ENCODE measurements at places on chromosomes 5 and 9.

DNA sequence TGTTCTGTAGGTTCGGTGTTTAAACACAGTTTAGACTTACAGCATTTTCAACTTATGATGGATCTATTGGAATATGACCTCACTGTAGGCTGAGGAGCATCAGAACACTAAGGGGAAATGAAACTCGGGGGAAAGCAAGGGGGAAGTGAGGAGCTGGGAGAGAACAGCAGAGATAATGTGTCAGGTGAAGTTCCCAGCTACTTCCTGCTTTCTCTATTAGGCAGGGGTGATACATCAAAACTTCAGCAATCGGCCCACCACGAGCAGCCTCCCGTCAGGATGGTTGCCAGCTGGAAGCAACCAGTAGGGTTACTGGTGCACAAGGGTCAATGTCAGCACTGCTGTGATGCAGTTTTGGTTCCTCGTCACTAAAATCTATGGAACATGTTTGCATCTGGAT is 34.3 kb downstream of the FAT2 start:
- no peak for DNase-seq

DNA sequence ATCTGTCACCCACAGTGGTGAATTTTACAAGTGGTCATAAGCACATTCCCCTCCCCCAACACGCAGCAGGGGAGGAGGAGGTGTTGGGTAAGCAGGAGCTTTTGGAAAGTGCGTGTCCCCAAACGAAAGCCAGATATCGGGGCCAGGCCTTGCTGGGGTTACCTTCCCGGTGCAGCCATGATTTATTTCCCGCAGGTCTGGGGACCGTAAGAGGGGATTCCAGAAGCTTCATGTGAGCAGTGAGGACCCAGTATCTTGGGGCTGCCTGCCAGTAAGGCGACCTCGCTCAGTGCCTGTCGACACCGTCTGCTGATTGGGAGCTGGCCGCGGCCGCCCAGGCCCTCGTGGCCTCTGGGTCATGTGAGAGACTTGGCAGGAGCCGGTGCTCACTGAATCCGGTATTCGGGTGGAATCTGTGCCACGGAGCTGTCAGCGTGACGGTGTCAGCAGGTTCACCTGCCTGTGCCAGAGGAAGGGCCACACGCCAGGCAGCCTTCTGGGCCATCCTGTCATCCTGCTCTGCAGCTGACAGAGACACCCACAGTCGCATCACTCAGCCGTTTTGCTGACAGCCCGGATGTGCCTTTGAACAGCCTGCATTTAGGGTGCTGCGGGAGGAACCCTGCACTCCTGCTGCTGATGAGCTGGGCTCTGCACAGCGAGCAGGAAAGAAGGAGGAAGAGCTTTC is 37.3 kb downstream of the SEC61B start:
- DNase-seq, result no peak

GRCh38 chr9:27086818-27087680 is 22.0 kb upstream of the TEK start:
- DNase-seq, result peak; percentile 44

DNA sequence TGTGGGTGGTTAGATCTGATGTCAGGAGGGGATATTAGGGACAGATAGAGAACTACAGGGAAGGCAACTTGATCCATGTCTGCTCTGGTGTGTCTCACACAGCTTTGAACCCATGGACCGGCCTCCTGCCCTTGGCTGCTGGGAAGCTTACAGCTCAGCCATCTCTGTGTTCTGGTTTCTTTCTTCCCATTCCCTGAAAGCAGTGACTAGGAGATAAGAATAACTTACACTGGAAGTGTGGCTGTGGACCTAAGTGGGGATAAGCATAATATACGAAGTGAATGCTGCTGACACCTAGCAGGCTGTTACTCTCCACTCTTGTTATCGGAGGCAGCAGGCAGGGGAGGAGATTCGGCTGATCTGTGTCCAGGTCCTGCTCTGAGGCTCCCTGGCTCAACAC is 282.3 kb upstream of the TUT7 start:
- no peak for DNase-seq

GRCh38 chr9:116686693-116687073 is 422 bp upstream of the TRIM32 start:
- DNase-seq, result no peak

GRCh38 chr5:129249886-129250285 is 155.3 kb downstream of the ISOC1 start:
- no peak for DNase-seq

- no peak for DNase-seq
Measured at GRCh38 chr5:177474002-177474476, 605 bp upstream of the DBN1 start.

DNA sequence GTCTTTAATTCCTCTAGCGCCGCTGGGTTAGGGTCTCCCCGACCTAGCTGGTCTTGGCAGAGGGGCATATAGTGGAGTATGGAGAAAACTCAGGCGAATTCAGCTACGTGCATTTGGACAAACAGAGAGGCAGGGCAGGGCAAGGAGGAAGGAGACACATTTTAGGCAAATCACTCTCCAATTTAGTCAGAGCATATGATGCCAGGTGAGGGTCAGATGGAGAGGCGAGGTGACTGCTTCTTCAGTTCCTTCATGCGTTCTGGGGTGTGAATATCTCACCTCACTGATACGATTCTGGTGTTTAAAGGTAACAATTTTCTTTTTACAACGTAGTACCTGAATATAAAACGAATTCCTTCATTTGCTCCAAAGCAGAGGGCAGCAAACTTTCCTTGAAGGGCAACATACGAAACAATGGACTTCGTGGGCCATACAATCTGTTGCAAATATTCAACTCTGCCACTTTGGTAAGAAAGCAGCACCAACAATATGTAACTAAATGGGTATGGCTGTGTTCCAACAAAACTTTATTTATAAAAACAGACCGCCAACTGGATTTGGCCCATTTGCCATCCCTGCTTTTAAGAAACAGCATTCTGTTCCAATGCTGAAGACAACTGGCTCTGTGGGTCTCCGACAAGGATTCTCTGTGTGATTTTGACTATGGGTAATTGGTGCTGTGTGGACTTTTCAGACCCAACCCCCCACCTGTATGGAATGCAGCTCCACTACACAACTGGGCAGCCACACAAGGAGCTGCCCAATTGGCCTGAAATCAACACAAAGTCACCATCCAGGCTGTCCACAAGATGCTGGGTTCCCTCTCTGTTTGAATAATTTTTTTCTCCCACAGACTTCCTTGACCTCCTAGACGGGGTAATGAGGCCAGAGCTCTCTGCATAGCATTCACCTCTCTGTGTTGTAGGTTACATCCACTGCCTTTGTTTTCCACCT is 53.8 kb downstream of the RAPGEF1 start:
- no peak for DNase-seq

- DNase-seq, result no peak
Measured at GRCh38 chr5:104513640-104514072, 951.1 kb upstream of the NUDT12 start.

DNA sequence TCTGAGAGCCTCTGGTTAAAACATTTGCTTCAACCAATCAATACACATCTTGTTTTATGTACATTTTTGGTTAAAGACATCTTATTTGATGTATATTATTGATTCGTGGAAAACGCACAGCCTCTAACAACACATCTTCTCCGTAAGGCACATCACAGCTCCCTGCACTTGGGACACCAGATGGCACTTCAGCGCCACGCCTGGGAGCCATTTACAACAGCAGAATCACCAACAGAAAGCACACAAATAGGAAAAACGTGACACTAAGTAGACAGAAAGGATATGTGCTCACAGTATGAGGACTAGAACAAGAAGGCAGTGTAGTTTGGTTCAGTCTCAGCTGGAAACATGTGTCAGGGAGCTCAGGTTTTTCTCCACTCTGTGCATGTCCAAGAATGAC is 199.7 kb downstream of the ROR2 start:
- no peak for DNase-seq

DNA sequence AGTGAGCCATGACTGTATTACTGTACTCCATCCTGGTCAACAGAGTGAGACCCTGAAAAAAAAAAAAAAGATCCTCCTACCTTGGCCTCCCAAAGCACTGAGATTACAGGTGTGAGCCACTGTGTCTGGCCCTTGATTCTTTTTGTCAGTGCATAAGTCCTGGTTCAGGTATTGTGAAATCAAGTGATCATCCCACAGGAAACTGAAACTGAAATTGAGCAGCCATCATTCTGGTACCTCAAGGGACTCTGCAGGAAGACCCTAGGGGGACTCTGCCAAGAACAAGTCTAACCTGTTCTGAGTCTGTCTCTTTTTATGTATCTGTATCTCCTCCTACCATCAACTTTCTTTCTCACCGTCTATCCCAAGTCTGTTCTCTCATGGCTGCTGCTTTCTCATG is 1.9 kb upstream of the DCAF10 start:
- no peak for DNase-seq

DNA sequence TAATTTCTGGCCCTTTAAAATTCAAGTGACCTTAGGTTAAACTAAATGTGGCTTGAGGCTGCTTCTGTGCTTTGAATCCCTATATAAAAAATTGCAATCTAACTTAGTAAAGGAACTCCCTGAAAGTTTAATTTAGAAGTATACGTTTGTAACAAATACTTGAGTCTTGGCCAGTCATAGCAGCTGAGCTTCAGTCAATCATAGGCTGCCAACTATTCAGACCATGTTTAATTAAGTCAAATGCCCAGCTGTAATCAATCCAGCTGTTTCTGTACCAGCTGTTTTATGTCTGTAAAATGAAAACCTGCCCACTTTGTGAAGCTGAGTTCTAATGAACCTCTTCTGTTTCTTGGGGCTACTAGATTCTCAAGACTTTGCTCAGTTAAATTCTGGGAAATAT is 760.1 kb downstream of the MAT2B start:
- no peak for DNase-seq

DNA sequence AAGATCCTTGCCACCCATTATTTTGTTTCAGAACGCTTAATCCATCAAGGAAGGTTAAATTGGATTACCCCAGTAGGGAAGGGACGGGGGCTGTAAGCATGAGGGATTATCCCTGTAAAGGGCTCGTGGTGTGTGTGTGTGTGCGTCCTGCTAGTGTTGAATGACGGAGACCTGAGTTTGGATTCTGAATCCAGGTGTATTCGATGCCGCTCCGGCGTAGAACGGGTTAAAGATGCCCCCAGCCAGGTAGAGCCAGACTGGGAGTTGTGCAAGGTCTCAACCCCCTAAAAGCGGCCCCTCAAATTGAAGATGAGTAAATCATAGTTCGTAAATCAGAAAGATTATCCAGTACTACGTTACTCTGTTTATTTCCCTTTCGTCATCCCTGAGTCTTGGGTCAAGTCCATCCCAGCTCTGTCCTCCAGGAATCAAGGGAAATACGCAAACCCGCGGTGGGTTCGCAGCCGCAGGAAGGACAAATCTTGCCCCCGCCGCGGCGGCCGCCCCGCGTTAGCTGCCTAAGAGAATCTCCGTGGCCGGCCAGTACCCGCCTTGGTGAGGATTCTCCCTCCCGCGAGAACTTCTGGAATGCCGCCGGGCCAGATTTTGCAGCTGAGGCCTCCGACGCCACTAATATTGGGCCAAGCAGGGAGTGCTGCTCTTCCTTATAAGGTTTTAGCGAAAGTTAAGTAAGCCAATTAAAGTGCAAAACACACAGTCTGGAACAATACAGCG is 586 bp upstream of the MTAP start:
- DNase-seq, result no peak

- DNase-seq, result no peak
Measured at GRCh38 chr9:129761901-129762369, 9.1 kb upstream of the PTGES start.

GRCh38 chr9:134624621-134625181 is 16.9 kb upstream of the COL5A1 start:
- DNase-seq, result no peak

- DNase-seq, result no peak
Measured at GRCh38 chr9:86246752-86247161, 12.7 kb downstream of the C9orf153 start.

GRCh38 chr5:123434796-123435195 is 11.6 kb upstream of the CEP120 start:
- DNase-seq, result no peak

DNA sequence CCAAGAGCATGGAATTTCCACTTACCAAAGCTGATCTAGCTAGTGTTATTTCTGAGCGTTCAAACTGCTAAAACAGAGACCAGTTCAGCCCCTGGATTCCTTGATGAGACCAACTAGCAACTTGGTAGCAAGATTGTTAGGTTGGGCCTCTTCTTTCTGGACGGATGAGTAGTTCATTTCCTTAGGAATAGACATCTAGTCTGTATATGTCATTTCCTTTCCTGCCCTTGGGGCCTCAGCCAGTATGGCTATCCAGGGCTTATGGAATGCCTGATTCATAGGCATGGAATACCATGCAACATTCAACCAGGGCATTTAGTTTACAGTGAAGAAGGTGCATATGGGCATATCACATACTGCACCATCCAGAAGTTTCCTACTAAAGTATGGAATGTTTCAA is 14.5 kb upstream of the LPAR1 start:
- DNase-seq, result no peak

- DNase-seq, result no peak
Measured at GRCh38 chr5:35360671-35361070, 130.4 kb upstream of the PRLR start.

DNA sequence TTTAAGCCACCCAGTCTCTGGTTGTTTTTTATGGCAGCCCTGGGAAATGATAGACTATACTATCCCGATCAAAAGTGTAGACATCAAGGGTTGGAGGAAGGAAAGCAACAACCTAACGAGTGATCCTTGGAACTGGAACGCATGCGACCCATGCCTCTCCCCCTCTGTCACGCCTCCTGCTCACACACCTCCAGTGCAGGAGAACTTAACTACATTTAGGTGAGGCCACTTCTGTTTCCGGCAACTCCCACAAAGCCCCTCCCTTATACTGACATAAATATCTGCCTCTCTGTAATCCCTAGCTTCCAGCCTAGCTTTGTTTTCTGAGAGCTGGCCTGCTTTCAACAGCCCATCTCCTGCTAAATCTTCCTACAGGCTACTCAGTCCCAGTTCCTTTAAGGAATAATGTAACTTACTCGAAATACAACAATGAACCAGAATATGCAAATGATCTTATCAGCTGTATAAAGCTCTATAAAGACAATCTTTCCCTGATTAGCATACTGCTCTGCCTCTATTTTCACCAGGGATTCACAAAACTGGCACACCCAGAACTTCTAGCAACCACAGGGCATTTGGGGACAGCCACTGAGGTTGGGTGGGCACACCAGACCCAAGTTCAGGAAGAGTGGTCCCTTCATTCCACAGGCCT is 73.9 kb downstream of the GABBR2 start:
- DNase-seq, result no peak

- DNase-seq, result no peak
Measured at GRCh38 chr5:75469017-75469416, 42.4 kb downstream of the CERT1 start.

- DNase-seq, result peak; percentile 75
Measured at GRCh38 chr5:157710882-157711281, 20.3 kb upstream of the THG1L start.

DNA sequence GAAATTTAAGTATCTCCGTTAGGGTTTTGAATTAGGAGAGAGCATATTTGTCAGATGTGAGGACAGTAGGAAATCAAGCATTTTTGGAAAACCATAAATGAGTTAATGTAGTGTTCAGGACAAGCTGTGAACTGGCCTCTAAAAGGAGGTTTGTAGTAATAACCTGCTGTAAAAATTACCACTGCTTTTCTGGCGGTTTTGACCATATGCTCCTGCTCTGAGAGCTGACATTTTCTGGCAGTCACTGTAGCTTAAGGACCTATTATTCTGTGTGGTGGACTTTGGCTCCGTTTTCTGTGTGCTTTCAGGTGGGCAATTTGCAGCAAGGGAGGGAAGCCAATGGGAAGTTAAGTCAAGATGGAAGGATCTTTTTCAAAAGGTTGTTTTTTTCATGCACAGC is 111.1 kb downstream of the SGCD start:
- DNase-seq, result no peak

GRCh38 chr5:52794519-52794918 is 6.8 kb downstream of the ITGA1 start:
- no peak for DNase-seq

All from non-pigmented ciliary epithelial cell (primary cell).